Stimulated activated CD4-positive, alpha-beta T cell treated with anti-CD3 and anti-CD28 coated beads, TNF-alpha, amount 100 ng/mL, for 4 hours (primary cell): ENCODE measurements at places on chromosomes 4 and X.

GRCh38 chr4:76596713-76597112 is 161.7 kb downstream of the SHROOM3 start:
- no peak for DNase-seq

- no peak for DNase-seq
These were observed 9.0 kb upstream of the MAGEC2 start for GRCh38 chrX:142214081-142214480.

DNA sequence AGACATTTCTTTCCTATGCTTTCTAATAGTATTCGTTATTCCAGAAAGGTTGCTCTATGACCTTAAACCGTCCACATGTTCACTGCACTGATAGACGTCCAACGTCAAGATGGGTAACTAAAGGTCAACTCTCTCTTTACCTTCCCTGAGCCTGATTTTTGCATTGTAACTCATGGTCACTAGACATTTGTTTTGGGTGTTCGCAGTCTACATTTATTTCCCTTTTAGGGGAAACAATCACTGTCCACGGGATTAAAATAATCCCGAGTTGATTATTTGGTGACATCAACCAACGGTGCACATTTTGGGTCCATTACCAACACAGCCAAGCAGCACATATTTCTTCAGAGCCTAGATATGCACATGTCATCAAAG is 540 bp upstream of the HADH start:
- no peak for DNase-seq

- no peak for DNase-seq
These were observed 4.4 kb upstream of the FGF5 start for GRCh38 chr4:80261989-80262600.

DNA sequence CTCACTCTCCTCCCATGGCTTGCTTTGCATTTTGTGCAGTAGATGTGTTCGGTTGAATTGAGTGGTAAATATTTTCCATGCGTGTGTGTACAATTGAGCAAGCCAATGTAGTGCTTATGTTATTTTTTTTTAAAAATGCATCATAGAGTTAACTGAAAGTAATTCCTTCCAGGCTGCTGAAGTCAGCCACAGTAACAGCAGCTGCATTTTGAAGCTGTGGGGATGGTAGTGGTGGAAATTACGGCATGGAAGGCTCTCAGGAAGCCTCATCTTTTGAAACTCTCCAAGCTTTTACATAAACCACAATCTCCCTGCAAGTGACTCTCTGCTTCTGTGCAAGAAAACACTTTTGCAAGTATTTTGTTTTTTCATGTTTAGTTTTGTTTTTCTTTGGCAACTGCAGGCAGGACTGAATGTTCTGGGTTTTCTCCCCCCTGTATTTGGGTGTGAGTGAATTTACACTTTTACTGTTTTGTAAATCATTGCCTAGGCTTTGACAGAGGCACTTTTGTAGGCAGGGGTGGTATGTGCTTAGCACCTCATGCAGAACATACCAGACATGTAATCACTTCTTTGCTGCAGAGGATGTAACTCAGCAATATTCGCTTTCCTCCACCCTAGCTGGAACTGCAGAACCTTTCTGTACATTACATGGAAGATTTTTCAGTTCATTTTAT is 56.2 kb downstream of the LRRC66 start:
- no peak for DNase-seq

DNA sequence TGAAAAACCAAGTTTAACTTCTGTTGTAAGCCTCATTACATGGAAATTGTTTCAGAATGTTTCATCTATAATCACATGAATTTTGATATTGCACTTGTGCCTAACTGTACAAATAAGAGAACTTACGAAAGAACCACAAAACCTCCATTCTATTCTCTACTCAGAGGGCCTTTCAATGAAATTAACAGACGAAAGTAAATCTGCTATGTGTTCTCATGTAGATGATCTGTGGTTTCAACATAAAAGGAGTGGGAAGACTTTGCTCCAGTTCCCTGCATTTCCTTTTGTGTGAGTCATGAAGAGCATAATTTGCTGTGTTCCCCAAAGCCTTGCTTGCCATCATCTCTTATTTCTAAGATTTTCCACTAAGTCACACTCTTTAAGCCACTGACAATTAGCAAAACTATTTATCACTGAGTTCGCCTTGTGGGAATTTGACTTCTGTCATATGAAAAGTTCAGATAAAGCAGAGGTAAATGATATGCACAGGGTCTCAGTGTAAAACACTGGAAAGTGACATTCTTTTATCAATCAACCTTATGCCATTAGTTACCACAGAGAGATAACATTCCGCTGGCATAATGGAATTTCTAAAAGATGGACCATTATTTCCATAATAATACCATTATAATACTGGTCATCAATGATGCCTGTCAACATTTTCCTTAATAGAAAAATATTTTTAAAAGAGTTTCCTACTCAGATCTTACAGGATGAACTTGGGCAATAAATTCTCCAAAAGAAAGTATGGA is 329.8 kb downstream of the NR3C2 start:
- no peak for DNase-seq

DNA sequence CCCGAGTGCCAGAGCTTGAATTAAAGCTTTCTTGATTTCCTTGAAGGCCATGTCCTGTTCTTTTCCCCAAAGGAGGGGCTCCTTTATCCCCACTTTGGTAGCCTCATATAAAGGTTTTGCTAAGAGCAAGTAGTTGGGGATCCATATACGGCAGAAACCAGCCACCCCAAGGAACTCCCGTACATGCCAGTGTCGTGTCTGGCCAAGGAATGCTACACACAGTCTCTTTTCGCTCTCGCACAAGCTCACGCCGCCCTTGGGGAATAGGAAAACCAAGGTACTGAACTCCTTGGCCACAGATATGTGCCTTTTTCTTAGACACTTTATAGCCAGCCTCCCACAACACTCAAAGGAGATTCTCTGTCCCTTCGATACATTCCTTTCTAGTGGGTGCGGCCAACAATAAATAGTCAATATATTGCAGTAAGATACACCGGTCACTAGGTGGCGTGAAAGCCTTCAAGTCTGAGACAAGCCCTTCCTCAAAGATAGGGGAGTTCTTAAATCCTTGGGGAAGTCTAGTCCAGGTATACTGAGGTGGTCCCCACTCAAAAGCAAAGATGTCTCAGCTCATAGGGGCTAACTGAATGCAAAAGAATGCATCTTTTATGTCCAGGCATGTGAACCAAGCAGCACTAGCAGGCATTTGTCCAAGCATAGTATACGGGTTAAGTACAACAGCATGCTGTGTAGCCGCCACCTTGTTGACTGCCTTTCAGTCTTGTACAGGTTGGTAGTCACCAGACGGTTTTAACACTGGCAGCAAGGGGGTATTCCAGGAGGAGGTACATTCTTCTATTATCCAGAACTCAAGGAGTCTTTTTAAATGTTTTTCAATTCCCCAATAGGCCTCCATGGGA is 57.8 kb upstream of the XAGE1B start:
- DNase-seq, result no peak

- DNase-seq, result no peak
These were observed 5.3 kb upstream of the SAP30 start for GRCh38 chr4:173365359-173365996.

DNA sequence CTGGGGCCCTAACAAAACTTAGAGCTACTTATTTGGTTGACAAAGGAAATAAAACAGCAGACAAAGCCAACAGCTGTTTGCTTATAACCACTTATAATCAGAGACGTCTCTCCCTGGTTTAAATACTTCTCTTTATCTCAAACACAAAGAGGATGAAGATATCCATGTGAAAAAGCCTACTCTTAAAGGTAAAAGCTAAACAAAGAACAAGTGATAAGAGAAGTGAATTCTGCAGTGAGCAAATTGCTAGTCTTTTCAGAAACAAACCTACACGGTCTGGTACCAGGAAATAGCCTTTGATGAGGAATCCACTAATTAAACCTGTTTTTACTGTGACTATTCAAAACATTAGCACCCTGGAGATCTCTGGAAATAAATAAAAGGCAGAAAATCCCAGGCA is 46.7 kb downstream of the GRIA3 start:
- DNase-seq, result no peak

GRCh38 chr4:172630280-172630679 is 538.3 kb upstream of the GALNT7 start:
- DNase-seq, result no peak

- no peak for DNase-seq
These were observed 577 bp upstream of the YIPF7 start for GRCh38 chr4:44652002-44652401.

- no peak for DNase-seq
These were observed 88.3 kb downstream of the FAM53A start for GRCh38 chr4:1595789-1596325.

DNA sequence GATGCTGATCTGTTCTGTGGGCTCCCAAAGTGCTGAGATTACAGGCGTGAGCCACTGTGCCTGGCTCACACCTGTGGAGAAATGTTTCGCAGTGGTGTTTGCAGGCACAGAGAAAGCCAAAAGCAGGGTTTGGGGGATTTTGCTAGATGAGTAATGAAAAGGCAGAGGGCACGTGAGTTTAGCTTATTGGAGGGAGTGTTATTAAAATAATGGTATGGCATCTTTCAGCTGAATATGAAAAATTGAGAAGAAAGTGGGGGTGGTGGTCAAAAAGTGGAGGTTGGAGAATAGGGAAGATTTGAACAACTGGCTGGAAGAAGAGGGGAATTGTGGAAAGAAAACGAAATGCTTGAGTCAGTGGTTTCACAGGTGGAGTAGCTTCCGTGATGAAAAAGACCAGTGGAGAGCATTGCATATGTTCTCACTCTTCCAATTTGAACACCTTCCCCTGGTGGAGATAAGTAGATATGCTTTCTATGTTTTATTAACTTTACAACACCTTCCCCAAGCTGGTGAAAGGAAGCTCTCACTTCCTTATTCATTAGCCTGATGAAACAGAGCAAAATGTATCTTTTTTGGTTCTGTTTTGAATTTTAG is 1.1 kb upstream of the CHST7 start:
- DNase-seq, result no peak

- no peak for DNase-seq
These were observed 18.8 kb upstream of the STX18 start for GRCh38 chr4:4560642-4561041.

- no peak for DNase-seq
These were observed 19.8 kb downstream of the TSPAN5 start for GRCh38 chr4:98638661-98639060.

- DNase-seq, result no peak
These were observed 2212.0 kb downstream of the PCDH7 start for GRCh38 chr4:32932156-32932555.

GRCh38 chrX:39409246-39409917 is 608.1 kb downstream of the MID1IP1 start:
- DNase-seq, result no peak

DNA sequence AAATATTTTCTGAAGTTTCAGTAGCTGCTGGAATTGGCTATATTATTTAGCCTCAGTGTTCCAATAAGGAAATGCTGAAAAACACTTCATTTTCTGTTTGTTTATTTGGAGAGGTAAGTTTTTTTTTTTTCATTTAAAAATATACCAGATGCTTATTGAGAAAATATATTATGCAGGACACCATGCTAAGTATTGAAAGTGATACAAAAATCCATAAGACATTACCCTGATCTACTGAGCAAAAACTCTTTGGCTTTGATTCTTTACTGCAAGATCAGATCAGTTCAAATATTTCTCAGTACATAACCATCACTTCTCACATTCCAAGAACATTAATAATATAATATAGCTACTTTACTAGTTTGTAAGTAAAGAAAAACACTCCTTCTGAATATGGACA is 123.4 kb upstream of the PACRGL start:
- no peak for DNase-seq

- no peak for DNase-seq
These were observed 50.8 kb upstream of the ADGRL3 start for GRCh38 chr4:61149278-61149677.

DNA sequence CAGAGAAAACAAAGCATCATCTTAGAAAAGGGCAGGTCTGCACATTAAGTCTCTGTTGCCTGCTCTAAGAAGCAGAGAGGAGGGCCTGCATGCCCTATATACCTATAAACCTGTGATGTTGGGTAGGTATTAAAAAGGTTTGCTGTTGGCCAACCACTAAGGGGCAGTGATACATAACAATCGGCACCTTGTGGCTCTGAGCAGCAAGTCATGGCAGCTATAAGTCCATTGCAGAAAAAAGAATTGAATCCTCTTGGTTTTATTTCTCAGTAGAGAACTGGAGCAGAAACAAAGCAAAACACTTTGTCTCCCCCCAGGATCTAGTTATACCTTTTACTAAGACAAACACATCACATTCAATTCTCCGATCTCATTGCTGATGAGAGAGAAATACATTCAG is 1364.4 kb downstream of the STIM2 start:
- no peak for DNase-seq
